ENCODE measurements at places on chromosomes 3 and 15.

DNA sequence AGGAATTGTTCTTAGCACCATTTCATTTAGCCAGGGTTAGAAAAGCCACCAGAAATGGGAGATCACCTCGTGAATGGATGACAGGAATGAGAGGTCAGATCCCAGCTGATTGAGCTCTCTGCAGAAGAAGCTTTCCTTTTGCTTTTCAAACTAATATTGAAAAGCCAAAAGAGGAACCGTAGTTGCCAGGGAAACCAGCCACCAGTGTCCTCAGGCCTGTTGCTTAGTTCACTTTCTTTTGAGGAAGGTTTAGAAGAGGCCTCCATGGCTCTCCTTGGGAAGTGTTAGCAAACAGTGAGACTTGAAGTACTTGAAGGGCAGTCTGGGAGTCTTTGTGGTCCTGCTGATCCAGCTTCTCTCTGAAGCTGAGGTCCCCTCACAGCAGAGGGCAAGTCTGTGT, 7.4 kb upstream of the CCK start:
- DNase-seq = no peak

DNA sequence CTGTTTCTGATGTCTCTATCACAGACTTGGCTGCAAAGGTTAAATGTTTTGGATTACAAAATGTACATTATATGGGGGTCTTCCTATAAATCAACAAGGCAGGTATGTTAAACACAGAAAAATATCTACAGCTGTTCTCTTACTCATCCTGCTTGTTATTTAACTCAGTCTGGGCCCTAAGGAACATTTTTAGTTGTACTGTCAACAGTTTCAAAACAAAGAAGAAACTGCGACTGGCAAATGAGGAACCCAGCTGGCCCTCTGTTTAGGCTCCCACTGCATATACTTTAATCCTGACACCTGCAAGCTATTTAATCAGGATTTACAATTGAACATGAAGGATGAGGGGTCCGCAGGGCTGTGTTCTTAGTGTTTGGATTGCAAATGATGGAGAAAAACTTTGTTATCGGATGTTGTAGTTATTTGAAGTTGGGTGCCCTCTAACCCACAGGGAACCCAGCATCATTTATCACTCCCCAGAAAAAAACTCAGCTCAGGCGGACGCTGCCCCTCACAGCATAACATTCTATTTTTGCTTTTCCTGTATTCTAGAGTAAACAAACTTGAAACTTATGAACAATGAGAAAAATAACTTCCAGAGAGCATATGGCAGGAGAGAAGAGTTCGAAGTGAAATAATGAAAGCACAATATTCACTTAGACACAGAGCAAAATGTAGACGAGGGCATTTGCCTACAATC, 91.2 kb downstream of the POLR2M start:
- no peak for DNase-seq

DNA sequence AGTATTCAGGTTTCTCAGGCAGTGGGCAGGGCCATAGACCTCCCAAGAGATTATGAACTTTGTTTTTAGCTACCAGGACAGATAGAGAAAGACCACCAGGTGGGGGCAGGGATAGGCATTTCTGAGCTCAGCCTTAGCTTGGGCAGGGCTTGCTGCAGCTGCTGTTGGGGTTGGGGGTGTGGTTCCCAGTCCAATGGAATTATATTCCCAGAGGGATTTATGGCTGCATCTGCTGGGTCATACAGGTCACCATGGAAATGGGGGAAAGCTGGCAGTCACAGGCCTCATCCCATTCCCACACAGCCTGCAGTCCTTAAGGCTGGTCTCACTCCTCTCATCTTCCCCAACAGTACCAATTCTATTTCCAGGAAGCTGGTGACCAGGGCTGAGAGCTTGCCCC, 144.6 kb upstream of the ZPLD1 start:
- DNase-seq = no peak

DNA sequence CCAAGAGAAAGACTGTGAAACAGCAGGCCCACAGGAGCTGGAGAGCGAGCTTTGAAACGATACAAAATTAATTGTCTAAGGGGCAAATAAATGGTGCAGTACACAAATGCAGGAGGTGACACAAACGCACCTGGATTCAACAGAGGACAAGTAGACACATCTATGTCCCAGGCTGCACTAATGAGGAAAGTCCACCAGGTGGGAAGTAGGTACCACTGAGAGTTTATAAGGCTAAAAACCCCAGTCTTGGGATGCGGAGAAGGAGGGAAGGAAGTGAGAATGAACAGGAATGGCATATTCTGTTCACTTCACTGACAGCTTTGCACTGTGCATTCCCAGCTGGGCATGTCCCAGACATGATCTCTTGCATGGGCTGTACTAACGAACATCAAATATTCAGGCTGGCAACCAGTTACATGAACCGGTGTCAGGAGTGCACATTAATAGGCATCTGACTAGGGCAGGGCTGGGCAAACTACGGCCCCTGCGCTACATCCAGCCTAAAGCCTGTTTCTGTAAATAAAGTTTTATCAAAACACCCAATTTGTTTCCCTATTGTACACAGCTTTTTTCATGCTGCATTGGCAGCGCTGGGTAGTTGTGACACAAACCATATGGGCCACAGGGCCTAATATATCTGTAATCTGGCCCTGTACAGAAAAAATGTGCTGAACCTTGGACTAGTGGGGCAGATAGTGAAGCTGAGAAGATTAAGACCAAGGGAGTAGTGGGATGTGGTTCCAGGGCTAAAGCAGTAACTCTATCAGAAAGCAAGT, 107.0 kb downstream of the IGF2BP2 start:
- DNase-seq = no peak

DNA sequence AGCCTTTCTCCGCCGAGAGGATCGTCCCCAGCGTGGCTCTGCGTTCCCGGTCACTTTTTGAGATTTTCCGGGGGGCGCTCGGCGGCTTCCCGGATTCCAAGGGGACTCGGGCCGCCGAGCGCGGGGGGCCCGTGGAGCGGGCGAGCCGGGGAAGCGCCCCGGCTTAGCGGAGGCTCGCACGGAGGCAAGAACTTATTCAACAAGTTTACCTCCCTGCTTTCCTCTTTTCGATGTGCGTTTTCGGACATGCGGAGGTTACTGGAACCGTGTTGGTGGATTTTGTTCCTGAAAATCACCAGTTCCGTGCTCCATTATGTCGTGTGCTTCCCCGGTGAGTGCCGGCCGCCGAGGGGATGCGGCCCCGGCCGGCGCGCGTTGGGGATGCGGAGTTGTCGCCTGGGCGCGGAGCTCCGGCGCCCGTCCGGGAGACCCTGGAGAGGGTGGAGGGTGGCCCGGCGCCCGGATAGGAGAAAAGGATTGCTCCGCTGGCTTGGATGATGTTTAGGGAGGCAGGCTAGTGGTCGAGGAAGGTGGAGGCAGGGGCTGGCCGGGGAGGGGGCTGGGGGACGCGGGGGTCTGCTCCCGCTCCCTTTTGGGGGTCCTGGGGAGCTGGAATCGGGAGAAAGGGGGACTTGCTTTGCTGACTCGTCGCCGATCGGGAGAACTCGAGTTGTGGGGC, 810 bp downstream of the PTPRG start:
- DNase-seq = no peak

GRCh38 chr3:42116466-42116865, 25.3 kb downstream of the TRAK1 start:
- DNase-seq = no peak

GRCh38 chr15:68888419-68888818, 41.9 kb upstream of the SPESP1 start:
- no peak for DNase-seq

DNA sequence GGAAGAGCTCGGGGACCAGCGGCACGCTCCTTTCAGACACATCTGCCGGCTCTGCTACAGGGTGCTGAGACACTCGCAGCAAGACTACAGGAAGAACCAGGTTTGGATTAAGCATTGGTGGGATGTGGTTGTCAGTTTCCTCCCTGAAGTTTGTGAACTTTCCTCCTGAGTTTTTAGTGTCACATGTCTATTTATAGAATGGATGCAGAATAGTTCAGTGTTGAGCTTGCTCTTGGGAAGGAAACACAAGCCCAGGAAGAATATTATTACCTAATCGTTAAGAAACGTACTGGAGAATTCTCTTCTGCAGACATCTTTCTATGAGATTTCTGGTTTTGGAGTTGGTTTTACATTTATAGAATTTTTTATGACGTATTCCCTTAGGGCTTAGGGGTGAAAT, 172.0 kb downstream of the ITPR1 start:
- no peak for DNase-seq

DNA sequence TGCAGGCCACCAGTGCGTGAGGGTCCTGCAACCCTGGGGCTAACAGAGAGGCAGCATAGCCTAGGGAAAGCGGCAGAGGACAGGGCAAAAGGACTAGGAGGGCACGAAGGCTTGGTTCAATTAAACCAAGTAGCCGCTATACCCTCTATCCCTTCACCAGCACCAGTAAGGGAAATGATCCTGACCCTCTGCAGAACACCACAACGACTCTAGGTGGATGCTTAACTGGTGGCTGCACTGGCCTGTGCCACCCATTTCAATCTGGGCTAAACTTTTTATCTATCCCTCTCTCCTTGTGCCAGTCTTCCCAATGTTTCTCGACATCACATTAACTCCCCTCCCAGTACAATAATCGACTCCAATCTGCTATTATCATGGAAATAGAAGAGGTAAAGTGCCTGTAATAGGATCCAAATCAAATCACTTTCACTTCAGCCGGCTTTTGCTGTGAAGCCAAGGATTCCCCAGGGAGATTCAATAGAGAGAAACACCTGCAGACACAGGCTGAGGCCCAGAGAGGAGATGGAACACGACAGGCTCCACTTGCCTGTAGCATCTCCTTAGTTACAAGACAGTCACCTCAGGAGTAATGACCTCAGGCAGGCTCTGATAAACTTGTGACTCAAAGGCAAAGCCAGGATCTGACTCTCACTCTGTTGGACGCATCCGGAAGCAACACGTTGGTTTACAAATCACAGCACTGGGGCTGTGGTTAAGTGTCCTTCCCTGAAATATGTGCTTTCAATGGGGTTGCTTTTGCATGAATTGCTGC, 791.6 kb upstream of the ARRDC4 start:
- DNase-seq = no peak

GRCh38 chr15:83287541-83288027, 3.1 kb upstream of the BNC1 start:
- no peak for DNase-seq

- DNase-seq = peak; percentile 49
Measured at GRCh38 chr3:179432021-179432420, 19.2 kb downstream of the GNB4 start.

GRCh38 chr3:24680214-24680967, 185.7 kb upstream of the THRB start:
- DNase-seq = peak; percentile 17

DNA sequence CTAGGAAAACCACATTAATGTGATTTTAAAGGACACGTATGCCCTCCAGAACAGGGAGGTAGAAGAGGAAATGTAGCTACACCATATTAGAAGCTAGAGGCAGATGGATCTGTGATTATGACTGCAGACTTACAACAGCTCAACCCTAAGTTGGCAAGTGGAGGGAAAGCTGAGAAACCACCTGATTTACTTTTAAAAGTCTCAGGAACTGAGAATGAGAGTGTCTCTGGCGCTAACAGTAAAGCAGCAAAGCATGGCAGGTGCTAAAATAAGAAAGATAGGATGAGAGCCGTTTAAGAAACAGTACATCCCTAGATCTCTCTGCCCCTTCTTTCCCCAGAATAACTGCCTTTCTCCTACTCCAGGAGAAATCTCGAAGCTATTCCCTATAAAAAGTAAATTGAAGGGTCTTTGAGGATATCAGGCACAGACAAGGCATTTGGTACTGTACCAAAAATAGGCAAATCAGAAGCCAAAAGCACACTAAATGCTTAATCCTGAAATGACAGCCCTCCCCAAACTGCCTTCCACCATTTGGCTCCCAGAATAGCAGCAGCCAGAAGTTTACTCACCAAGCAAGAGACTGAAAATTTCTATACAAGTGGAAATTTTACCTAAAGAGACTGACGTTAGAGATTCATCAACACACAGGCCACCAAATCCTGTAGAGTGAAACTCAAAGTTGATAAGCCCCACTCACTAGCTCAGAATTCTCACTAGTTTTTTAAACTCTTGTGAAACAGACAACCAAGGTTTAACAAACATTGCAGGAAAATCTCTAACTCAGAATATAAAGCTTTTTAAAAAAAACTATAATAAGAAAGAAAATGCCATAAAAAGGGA, 34.3 kb upstream of the PARP14 start:
- no peak for DNase-seq

GRCh38 chr15:100107151-100107550, 234.6 kb downstream of the ADAMTS17 start:
- DNase-seq = no peak

DNA sequence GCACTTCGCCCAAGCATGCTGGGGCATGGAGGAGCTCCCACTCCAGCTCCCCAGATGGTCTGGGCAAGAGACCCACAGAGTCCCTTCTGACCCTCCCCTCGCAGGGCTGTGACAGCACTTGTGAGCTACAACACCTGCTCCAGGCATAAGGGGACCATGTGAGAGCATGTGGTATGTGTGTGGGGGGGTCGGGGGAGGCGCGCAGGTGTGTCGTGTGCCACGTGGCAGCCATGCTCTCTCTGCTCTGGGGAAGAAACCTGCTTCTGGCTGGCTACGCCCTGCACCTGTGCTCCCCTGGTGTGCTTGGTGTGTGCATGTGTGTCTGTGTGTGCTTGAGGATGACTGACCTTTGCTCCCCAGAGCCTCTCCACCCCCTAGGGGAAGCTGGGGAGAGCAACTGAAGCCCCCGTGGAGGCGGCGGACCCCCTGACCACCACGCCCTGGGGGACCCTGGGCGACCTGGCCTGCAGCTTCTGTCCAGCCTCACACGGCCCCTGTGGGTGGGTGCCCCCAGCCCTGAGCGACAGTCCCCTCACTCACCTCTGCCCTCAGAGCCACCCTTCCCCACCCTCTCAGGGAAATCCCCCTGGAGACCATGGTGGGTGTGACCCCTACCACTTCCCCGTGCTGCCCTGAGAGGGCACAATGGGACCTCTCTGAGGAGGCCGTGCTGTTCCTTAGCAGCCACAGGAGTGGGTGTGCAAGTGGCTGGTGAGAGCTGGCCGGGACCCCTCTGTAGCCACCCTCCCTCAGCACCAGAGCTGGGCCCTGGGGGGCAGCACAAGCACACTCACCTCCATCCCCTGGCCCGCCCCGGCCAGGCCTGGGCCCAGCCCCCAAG, 16.6 kb upstream of the SEC13 start:
- DNase-seq = no peak

- no peak for DNase-seq
Measured at GRCh38 chr15:48905847-48906246, 27.9 kb downstream of the EID1 start.

DNA sequence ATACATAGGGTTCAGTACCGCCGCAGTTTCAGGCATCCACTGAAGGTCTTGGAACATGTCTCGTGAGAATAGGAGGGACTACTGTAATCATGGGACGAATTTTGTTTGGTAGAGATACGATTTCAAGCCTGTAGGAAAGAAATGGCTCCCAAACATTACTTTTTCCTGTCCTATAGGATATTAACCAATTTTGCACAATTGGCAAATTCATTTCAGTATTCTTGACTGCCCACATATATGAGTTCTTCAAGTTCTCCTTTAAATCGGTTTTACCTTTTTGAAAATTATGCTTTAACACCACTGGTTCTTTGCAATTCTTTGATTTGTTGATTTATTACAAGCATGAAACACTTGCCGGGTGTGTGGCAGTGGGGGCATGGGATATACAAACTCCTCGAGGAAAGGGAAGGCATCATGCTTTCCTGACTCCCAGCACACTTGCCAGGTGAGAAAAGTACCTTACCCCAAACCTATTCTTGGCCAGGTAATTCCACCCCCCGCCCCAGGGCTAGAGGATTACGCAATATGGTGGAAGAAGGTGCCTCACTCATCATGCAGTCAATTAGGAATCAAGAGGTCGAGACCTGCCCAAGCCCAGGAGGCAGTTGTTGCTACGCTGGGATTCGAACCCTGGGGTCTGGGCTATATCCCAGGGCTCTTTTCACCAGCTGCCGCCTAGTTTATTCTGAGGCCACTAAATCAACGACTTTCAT, 584 bp upstream of the LARS2 start:
- no peak for DNase-seq

- DNase-seq = no peak
Measured at GRCh38 chr3:81497572-81498251, 263.7 kb downstream of the GBE1 start.
